Activated CD8-positive, alpha-beta T cell treated with anti-CD3 and anti-CD28 coated beads for 36 hours (primary cell): ENCODE measurements at places on chromosomes 4 and X. TPM values are rescaled to one million over a fixed set of nuclear protein-coding genes. Genes with fewer than 3 reads are reported as not detected.
A peak's percentile ranks its signal among the peaks of the same experiment; 100 is the strongest.

DNA sequence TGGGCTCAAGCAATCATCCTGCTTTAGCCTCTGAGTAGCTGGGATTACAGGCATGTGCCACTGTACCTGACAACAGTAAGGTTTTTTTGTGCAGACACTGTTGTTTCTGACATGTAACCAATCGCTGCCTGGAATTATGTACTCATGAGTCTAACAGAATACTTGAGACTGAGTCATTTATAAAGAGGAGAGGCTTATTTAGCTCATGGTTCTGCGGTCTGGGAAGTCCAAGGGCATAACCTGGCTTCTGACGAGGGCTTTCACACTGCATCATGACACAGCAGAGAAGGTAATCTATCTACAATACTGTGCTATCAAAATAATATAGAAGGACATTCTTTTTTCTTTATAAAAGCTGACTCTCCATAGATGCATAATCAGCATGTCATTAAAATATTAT lies 115.5 kb upstream of the STOX2 start:
- no peak for DNase-seq

GRCh38 chr4:75042601-75043208 lies 109.8 kb downstream of the PARM1 start:
- DNase-seq: no peak

GRCh38 chr4:75623026-75623425 lies 7.3 kb downstream of the CDKL2 start:
- no peak for DNase-seq

- DNase-seq: no peak
These were observed 66.3 kb downstream of the DCUN1D4 start for GRCh38 chr4:51909236-51909703.

- DNase-seq: peak; percentile 58
These were observed 28.4 kb downstream of the TRMT44 start for GRCh38 chr4:8468746-8469535.

DNA sequence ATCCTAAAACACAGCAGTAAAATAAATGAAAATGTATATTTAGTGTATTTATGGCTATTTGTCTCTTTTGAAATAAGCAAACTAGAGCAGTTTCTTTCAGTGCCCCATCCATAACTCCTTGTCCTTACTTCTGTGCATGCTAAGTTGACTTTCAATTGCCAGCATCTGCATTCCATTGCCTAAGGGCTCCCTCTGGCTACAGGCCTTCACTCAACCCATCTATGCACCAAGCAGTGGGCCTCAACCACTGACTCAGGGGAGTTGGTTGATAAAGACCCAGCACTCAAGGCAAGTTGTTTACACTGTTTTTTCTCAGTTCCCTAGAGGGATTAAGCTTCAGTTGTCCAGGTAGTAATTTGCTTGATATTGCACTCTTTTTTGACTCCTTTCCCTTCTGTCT lies 265.7 kb downstream of the IQCM start:
- DNase-seq: no peak

BMP3 gene
- not detected for total RNA-seq

GLRA3 gene
- not detected for total RNA-seq
